ENCODE measurements at places on chromosomes 1 and 21.

DNA sequence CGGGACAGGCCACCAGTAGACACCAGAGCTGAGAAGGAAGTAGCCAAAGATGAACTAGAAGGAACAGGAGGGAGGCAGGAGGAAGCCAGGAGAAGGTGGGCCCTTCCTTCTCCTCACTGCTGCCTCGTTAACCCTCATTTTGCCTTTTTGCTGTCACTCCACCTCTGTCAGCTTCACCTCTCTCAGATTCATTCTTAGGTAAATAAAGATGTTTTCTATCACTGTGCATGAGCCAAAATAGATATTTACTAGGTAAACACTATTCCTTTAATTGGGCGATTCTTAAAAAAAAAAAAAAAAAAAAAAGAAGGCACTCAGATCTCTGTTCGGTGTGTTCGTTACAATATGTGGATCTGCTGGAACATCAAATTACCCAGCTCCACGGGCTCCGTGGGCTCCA, 112.3 kb downstream of the GLUL start:
- no peak for DNase-seq

GRCh38 chr1:62265956-62266935, 53.0 kb downstream of the KANK4 start:
- DNase-seq, result no peak

GRCh38 chr1:111723091-111723806, 15.9 kb downstream of the INKA2 start:
- no peak for DNase-seq

DNA sequence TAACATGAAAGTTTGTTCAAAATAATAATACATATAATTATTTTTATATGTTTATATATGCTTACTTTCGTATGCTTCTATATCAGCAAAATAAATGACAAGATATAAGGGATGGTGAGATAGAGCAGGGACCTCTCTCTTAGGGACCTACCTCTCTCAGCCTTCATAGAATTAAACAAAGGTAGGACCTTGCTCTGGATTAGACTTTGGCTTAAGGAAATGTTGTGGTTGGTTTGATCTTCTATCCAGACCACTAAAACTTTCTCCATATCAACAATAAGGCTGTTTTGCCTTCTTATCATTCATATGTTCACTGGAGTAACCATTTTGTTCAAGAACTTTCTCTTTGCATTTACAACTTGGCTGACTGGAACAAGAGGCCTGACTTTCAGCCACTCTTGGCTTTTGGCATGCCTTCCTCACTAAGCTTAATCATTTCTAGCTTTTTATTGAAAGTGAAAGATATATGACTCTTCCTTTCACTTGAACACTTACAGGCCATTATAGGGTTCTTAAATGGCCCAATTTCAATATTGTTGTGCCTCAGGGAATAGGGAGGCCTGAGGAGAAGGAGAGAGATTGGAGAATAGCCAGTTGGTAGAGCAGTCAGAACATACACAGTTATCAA, 14.4 kb downstream of the FRRS1 start:
- DNase-seq, result no peak

- DNase-seq, result no peak
Measured at GRCh38 chr21:39082656-39083376, 100.4 kb downstream of the PSMG1 start.

GRCh38 chr21:33650929-33651509, 8.7 kb downstream of the ITSN1 start:
- no peak for DNase-seq

- no peak for DNase-seq
Measured at GRCh38 chr21:30014886-30015285, 75.1 kb upstream of the GRIK1 start.

DNA sequence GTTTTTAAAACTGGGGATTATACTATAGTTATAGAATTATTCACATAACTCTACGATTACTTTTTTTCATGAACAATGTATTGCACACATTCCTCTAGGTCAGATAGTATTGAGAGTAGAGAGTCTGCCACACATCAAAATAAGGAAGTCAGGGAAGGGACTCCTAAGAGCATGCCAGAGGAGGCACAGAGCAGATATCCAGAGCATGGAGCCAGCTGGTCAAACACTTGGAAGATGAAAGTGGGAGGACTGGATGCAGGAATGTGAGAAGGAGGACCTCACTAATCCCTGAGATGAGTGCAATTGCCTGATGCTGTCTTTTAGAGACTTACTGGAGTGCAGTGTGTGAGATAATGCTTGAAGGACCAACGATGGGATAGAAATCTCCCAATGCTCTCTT, 9.6 kb upstream of the RFX5 start:
- no peak for DNase-seq

All from RKO (cell line).